Activated naive CD4-positive, alpha-beta T cell treated with anti-CD3 and anti-CD28 coated beads, Interleukin-2, amount 10 ng/mL, durations not matched to agents 5 hours and 36 hours (primary cell): ENCODE measurements at places on chromosomes 16 and 17. TPM values are rescaled to one million over a fixed set of nuclear protein-coding genes. Genes with fewer than 3 reads are reported as not detected.

Gene RHBDF1
- total RNA-seq: not detected

Gene PDP2
- total RNA-seq: 19.8 TPM

Gene CLEC10A
- total RNA-seq: not detected

Gene MMP2
- total RNA-seq: not detected

Gene RNU2-1
- 4,966 TPM for total RNA-seq

Gene RGS11
- total RNA-seq: not detected

Gene TMEM186
- 12.1 TPM for total RNA-seq

Gene TPPP3
- total RNA-seq: not detected

Gene TM4SF5
- not detected for total RNA-seq

Gene RHBDF2
- 34.6 TPM for total RNA-seq

Gene RAB11FIP3
- 24.6 TPM for total RNA-seq

Gene SCIMP
- total RNA-seq: not detected

Gene TRIM16
- 9.2 TPM for total RNA-seq

Gene DYNLRB2
- total RNA-seq: not detected

Gene NAT9
- 43.4 TPM for total RNA-seq

Gene CRHR1
- not detected for total RNA-seq

Gene SLFN12L
- 99.0 TPM for total RNA-seq

Gene GSG1L
- not detected for total RNA-seq

Gene CD68
- 9.8 TPM for total RNA-seq

Gene VWA3A
- 0.20 TPM for total RNA-seq

Gene CXCL16
- total RNA-seq: 1.6 TPM

Gene CHST6
- total RNA-seq: not detected

Gene CLEC16A
- 37.5 TPM for total RNA-seq

Gene ABCC12
- not detected for total RNA-seq

Gene NCOR1
- 130 TPM for total RNA-seq

Gene TNFRSF13B
- total RNA-seq: not detected

Gene KRT25
- total RNA-seq: not detected

Gene OR4D1
- total RNA-seq: 0.86 TPM

Gene ABCA10
- 0.63 TPM for total RNA-seq

Gene SIAH1
- 13.7 TPM for total RNA-seq

Gene CCDC47
- 47.9 TPM for total RNA-seq

Gene CTRB2
- not detected for total RNA-seq

Gene MRC2
- total RNA-seq: 1.5 TPM

Gene TRPV2
- total RNA-seq: 132 TPM

Gene CMTM2
- 0.36 TPM for total RNA-seq

Gene TEX19
- not detected for total RNA-seq

Gene XAF1
- 156 TPM for total RNA-seq

Gene ITGAD
- not detected for total RNA-seq

Gene RECQL5
- total RNA-seq: 43.7 TPM

Gene CFAP119
- total RNA-seq: 2.4 TPM

Gene ADAMTS18
- not detected for total RNA-seq

Gene SMIM36
- not detected for total RNA-seq

Gene KRT28
- total RNA-seq: not detected

Gene TEX14
- 0.35 TPM for total RNA-seq

Gene PITPNM3
- 0.55 TPM for total RNA-seq

Gene TEKT5
- not detected for total RNA-seq

Gene DCUN1D3
- 9.3 TPM for total RNA-seq

Gene GCSH
- 7.1 TPM for total RNA-seq

Gene CCDC40
- not detected for total RNA-seq
